ENCODE measurements at places on chromosomes 13 and 19. TPM values are rescaled to one million over a fixed set of nuclear protein-coding genes. Genes with fewer than 3 reads are reported as not detected.

The MYO16 gene
- total RNA-seq, result 0.86 TPM

The CDX2 gene
- not detected for total RNA-seq

The TMEM38A gene
- 2.2 TPM for total RNA-seq

The ZNF850 gene
- 3.2 TPM for total RNA-seq

DNA sequence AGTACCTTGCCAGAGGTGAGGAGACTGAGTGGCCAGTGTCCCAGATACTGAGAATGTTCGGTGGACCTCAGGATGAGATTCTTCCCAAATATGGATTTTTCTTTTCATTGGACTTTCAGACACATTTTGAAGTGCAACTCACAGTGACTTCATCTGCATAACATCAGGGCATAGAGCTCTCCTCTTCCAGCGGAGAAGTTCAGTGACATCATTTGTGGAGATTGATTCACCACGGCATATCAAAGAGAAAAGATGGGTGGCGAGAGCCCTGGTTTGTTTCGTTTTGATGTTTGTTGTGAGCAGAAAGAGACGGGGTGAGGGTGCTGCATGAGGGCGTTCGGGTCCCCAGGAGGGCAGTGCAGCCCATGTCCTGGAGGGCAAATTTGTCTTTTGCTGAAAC is 120.1 kb upstream of the GPR12 start:
- no peak for DNase-seq

DNA sequence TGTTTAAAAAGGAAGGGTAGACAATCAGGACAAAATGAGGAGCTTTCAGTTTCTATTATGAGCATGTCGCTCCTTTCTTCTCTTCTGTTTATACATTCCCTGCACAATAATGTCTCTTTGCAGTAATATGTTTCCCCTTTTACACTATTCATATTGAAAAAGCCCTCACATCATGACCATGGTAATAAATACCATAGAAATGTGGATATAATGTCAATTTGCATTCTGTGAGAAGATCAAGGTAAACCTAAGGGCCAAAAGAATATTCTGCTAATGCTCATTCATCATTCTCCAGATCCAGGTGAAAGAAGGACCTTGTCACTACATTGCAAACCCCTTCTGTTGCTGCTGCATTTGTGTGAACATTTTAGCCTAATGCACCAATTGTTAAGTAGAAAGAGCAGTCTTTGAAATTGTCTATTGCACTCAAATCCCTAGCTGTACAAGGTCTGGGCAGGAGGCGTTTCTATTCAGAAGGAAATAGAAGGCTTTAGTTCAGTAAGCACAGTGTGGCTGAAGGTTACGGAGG is 117.6 kb upstream of the SOX21 start:
- no peak for DNase-seq

DNA sequence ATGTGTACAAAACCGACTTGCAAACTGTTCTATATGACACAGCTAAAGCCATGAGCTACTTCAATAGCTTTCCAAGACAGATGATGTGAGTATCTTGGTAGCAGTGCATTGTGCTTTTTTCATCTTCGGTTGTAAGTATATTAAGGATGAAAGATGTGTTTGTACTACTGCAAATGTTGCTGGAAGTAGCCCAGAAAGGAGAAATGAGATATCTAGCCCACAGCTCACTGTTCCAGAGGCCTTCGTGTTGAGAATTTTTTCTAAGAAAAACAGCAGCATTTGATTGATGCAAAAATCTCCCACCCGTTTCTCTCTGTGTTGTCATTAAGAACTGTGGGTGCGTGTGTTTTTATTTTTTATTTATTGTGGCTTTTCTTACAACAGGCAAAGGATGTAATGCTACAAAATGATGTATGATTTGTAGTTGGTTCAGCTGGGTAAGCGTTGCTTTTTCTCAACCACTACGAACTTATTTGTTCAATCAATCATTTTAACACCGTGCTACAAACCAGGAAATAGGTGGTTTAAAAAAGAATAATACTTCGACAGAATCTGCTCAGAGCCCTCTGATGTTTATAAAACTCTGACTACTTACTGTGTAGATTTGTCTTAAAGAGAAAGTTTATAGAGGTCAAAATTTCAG is 41.6 kb upstream of the RFC3 start:
- no peak for DNase-seq

DNA sequence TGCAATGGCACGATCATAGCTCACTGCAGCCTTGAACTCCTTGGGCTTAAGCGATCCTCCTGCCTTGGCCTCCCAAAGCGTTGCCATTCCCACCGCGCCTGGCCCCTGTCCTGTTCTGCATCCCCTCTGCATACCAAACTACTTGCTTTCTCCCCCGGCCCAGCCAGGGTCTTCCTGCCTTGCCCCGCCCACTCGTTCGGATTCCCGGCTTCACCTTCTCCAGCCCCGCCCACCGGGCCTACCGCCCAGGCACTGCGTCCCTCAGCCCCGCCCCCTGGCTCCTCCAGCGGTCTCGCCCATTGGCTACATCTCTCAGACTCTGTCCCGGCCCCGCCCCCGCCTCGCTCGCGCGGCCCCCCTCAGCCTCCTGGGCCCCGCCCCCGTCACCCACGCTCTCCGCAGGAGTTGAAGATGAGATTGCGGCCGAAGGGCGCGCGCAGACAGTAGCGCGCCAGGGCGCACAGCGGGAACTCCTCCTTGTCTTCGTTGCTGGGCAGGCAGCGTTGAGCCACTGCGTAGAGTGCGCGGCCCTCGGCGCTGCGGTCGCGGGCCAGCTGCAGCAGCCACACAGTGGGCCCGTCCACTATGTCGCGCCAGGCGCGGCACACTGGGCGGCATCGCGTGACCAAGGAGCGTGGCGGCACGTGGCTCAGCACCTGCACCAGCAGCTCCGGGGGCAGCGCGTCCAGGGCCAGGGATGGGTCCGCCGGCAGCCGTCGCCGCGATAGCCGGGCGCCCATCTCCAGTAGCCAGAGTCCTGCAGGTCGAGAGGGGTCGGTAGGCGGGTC is 19.0 kb downstream of the MRPS12 start:
- DNase-seq, result peak; percentile 73

- DNase-seq, result no peak
Observed at GRCh38 chr13:26961890-26962615, 201.5 kb upstream of the GPR12 start.

DNA sequence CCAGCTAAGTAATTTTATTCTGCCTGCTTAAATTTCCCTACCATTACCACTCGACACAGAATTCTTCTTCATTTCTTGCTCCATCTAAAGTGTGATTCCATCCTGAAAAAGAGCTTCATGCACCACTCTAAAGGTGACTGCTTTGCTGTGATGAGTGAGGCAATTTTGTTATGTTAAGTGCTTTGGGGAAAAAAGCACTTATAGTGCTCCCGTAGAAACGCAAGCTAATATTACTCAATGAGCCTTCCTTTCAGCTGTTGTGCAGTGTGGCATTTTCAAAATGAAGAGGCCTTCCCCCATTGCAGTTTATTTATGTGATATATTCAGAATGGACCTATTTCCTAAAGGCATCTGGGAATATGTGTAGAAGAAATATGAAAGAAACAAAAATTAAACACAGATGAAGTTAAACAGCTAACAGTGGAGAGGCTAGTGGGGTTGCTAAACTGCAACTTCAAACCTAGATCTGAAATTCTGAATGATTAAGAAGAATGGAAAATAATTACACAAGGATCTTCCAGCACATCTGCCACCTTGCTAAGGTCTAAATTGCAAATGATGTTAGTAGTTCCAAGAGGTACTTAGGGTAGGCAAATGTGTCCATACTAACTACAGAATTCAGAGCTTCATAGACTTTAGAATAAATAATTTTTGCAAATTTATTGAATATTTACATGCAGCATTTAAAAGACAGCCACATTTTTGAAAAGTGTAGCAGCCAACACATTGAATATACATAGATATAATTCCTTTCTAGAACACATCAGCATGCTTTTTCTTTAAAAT is 211.7 kb downstream of the DCT start:
- DNase-seq, result no peak

GRCh38 chr13:28532388-28533124 is 37.6 kb upstream of the FLT1 start:
- DNase-seq, result peak; percentile 40

DNA sequence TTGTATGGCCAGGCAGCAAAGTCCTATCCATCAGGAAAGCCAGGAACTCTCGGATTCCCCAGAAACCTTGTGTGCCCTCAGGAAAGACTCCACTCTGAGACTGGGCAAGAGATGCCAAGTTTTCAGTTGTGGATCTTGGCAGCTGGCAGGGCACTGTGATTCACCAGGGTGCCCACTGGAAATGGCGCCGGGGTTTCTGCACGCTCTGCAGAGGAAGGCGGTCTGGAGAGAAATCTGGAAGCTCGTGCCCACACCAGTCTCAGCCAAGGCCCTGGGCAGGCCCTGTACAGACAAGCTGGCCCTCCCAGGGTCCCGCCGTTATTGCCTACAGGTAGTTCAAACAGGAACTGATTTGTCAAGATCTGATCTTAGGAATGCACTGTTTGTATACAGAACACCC is 4.9 kb downstream of the NAPA start:
- DNase-seq, result no peak

- DNase-seq, result peak; percentile 49
Observed at GRCh38 chr19:10471909-10472308, 31.2 kb downstream of the KEAP1 start.

DNA sequence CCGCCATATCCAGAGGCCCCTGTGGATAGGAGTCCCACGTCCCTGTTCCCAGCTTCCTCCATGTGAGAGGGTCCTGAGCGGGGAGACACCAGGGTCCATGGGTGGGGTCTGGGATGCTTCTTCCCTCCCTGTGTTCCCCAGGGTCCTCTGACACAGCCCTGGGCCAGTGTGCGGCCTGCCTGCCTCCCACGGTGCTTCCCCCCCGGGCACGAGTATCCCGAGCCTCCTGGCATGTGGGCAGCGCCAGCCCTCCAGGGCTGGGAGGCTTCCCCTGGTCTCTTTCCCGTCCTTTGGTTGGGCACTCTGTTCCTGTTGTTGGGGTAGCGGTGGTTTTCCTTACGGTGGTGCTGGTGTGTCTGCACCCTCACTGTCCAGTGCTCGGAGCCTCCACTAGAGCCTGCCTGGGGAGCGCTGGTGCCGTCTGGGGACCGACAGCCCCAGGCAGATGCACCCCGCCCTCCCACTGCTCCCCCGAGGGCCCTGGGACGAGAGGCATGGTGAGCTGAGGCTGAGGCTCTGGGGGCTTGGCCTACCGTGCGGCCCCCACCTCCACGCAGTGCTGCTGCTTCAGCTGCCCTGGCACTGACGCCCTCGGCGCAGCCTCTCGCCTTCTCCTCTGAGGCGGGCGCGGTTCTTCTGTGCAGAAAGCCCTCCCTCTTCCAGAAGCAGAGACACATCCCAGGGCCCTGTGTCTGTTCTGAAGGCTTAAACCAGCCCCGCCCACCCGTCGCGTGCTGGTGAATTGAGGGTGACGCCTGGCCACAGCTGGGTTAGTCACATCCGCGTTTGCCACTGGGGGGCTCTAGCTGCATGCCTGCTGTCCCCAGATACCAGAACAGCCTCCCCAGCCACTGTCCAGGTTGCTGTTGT is 27.9 kb downstream of the PLEKHJ1 start:
- DNase-seq, result peak; percentile 89
